HFFc6 (cell line): ENCODE measurements at places on chromosomes 1 and 21.

- no peak for DNase-seq
Measured at GRCh38 chr1:158830904-158831507, at the start of gene MNDA. MNDA (plus strand) TSS chr1:158831351; CDS start chr1:158842154, 10,803 bp downstream.

GRCh38 chr1:56321150-56321490 lies 258.2 kb downstream of the PLPP3 start:
- no peak for DNase-seq

GRCh38 chr21:36203603-36203889 lies 46.9 kb downstream of the DOP1B start:
- peak; percentile 85 for DNase-seq

DNA sequence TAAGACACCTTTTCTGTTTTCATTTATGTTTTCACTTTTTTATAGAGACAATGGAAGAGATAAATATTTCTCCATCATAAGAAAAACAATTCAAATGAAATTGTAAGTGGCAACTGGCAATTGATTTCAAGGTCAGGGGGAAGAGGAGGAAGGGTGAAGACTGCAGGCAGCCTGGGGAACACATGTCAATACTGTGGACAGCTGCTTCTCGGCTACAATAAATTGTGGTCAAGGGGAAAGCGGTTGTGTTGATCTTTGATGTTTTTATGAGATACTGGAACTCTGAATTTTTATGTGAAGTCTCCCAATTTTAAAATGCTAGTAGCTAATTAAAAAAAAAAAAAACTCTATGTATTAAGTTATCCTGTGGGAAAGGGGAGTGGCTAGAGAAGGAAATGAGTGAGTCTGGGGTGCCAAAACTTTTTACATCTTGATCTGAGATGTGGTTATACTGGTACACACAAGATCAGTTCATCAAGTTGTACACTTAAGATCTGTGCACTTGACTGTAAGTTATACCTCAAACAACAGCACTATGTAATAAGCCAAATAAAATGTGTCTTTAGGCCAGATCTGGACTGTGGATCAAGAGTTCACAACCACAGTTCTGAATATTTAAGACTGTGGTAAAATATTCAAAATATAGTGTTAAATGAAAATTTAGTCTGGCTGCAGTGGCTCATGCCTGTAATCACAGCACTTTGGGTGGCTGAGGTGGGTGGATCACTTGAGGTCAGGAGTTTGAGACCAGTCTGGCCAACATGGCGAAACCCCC lies 18.0 kb downstream of the SSX2IP start:
- no peak for DNase-seq

DNA sequence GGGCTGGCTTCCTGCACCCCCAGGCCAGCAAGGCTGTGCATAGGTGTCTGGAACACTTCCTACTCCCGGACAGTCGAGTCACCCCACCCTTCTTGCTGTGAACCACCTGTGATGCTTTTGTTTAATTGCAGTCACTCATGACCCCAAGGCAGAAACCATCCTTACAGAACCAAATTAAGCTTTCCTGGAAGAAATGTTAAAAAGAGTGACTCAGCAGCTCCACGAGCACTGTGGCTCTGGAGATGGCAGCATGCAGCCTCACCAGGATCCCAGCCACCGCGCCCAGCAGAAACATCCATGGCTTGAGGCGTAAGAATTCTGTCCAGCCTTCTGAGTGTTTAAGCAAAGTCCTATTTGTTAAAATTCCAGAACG lies 28.8 kb downstream of the SNAP47 start:
- peak; percentile 82 for DNase-seq

- DNase-seq, result no peak
Measured at GRCh38 chr1:86273066-86273465, 116.5 kb upstream of the COL24A1 start.

- no peak for DNase-seq
Measured at GRCh38 chr21:29174607-29175013, 44.2 kb downstream of the MAP3K7CL start.

- DNase-seq, result no peak
Measured at GRCh38 chr1:214958486-214958885, 124.1 kb upstream of the KCNK2 start.

DNA sequence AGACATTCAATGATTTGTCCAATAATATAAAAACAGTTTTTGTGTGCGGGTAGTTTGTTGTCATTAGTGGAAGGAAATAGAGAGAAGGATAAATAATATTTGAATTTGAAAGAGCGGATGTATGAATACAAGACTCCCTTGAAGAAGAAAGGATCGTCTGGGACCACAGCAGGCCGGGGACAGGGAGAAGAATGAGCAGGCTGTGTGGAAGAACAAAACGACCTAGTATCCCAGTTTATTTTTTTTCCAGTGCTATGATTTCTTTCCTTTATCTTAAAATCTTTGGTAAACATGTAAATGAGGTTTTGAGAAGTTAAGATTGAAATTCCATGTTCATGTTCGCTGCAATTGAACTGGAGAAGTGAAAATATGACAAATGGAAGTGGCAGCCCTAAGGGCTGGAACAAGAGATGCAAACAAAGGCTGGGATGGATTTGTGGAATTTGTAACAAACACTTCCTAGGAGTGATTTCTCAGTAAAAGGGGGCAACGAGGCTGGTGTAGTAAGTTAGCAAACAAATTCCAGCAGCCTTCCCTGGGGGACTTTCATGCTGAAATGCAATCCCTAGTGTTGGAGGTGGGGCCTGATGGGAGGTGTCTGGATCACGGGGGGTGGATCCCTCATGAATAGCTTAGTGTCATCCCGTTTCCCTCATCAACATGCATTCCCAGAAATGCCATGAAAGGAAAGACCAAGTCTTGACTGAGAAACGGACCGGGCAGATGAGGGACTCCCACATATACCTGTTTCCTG lies 10.2 kb upstream of the IFI16 start:
- peak; percentile 76 for DNase-seq

DNA sequence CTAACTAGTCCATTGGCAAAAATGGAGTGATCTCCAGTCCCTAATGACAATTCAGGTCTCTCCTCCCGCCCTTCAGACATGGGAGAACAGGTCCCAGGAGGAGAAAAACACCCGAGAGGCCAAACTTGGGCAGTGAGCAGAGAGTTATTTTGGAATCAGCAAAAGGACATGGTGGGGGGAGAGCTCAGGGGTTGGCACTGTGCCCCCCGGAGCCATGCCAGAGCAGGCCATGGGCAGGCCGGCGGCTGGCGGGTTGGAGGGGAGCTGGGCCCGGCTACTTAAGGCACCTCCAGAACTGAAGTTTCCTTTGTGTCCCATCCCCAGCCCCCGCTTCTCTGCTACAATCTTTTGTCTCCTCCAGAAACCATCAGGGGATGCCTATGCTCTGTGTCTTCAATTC lies 7.1 kb downstream of the LGR6 start:
- DNase-seq, result no peak

GRCh38 chr1:194952171-194952570 lies 1656.1 kb downstream of the KCNT2 start:
- no peak for DNase-seq

- DNase-seq, result no peak
Measured at GRCh38 chr1:62318320-62318755, 896 bp downstream of the KANK4 start.

DNA sequence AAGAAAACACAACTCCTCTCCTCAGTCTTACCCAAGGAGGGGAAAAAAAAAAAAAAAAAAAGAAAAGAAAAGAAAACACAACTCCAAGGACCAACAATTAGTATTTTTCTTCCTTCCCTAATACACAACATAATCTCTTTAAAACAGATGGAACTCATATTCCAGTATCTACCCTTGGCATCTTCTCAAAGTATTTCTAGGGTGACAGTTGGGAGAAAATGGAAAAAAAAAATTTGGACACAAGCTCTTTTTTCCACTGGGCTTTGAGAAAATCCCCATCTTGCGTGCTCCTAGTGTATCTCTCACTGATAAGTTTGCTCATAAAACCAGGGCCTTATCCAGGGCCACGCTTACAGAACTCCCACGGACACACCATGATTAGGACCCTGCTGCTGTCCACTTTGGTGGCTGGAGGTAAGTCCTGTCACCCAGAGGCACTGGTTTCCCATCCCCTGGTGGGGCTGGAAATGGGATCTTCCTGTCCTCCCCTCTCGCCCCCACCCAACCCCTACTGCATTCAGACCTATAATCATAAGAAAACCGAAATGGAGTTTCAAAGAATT lies at the start of gene CELA2B:
Gene CELA2B, plus strand, starts transcription at position 353 of the 563 bp plus-strand sequence. Its CDS starts 22 bp downstream, at position 375.
- DNase-seq, result no peak

- DNase-seq, result no peak
Measured at GRCh38 chr1:147892216-147892615, 10.4 kb upstream of the GJA8 start.

DNA sequence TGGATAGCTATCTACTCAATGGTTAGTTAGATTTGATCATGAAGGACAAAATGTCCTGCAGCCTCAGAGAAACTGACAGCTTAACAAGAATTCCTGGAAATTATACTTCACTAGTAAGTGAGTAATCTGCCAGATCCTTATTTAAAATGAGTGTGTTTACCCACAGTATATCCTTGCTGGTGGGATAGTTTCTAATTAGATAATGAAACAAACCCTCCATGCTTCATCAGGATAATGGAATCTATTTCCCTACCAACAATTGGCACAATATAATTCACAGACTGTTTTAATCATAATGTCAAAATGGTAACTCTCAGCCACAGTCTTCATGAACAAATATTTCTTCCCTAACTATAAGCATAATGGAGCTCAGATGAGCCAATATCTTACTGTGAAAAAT lies 239.4 kb upstream of the ST6GALNAC5 start:
- DNase-seq, result no peak

DNA sequence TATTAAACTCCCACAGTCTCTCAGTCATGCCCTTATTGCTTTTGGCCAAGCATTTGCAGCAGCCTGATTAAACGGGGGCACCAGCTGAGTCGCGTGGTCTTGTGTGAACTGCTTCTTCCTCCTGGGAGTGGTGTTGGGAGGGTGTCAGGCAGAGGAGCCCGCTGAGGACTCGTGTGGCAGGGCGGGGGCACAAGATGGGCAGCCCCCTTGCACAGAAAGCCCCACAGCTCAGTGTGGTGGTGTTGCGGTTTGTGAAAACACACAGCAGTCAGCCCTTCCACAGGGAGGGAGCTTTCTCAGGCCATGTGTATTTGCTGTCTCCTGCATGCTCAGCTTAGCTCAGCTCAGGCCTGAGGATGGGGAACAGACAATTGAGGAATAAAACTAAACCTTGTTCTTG lies 22.4 kb downstream of the PEX14 start:
- DNase-seq, result no peak

DNA sequence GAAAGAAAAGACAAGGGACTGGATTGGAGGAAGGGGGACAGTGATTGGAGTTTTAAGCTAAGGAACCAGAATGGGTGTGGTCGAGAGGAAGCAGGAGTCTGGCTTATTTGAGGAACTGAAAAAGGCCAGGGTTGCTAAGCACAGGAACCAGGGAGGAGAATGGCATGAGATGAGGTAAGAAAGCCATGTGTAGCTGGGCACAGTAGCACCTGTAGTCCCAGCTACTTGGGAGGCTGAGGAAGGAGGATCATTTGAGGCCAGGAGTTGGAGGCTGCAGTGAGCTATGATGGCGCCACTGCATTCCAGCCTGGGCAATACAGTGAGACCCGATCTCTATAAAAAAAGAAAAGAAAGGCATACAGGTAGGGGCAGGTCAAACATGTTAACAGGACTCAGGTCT lies 8.1 kb upstream of the KHDRBS1 start:
- DNase-seq, result no peak

- DNase-seq, result no peak
Measured at GRCh38 chr1:104745875-104746274, 996.2 kb downstream of the AMY1C start.

DNA sequence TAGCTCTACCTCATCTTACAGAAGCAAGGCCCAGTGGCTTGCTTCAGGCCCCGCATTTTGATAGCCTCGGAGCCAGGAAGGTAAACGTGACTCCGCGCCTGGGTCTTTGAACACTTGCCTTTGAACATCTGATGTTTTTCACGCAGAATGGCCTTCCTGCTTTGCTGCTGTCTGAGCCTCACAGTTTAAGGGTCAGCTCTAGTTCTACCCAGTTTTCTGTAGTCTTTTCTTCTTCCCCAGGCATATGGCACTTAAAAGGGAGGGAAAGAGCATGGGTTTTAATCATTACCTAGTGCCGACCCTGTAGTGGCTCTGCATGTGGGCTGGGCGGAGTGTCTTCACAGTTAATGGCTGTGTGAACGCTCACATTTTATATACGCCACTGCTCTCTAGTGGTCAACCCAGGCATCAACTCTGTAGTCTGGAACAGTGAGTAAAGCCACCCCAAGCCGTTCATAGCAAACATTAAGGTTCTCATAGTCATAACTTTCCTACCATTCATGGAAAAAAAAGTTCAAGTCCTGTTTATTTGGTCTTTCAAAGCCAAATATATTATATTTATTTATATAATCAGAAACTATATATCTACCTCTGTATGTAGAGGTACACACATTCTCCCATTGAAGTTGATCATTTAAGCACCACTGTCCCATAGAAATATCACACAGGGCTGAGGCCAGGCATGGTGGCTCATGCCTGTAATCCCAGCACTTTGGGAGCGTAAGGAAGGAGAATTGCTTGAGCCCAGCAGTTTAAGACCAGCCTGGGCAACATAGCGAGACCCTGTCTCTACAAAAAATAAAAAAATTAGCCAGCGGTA lies 78.1 kb downstream of the IER5 start:
- peak; percentile 58 for DNase-seq

- DNase-seq, result peak; percentile 33
Measured at GRCh38 chr1:184940226-184940625, 34.1 kb downstream of the NIBAN1 start.

GRCh38 chr1:166289309-166290050 lies 122.7 kb upstream of the FAM78B start:
- no peak for DNase-seq

DNA sequence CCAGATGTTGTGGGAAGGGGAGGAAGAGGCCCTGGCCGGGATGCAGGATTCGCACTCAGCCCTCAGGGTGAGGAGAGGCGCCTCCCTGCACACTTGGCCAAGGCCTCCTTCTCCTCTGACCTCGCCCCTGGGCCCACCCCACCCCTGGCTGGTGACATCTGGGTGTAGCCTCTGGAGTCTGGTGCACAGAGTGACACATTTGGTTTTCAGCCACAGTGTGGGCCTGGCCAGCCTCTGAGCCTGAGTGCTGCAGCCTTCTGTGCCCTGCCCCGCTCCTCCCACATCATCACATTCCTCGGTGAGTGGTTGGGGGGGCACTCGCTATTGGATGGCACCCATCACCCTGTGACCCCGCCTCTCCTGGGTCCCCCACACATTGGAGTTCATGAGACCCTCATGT lies 45.8 kb downstream of the PRDM16 start:
- DNase-seq, result no peak

- DNase-seq, result no peak
Measured at GRCh38 chr1:117611121-117611601, 5.3 kb downstream of the TENT5C start.

GRCh38 chr1:72281637-72282270 lies 585 bp downstream of the NEGR1 start:
- DNase-seq, result no peak

DNA sequence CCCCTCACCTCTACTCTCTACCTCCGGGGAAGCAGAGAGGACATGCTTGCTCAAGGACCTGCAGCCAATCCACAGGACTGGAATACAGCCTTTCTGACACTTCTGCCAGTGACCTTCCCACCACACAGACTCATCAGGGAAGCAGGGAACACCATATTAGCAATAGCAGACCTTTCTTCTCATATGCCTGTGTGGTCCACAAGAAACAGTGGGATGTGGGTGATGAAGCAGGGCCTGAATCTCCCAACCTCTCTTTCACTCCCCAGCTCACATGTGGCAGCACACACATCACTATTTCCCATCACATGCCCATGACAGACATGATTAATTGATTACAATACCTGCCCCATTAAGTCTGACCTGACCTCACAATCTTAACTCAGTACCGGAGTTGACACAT lies 695.1 kb downstream of the MATN1 start:
- no peak for DNase-seq
